ENCODE measurements at places on chromosomes 16 and 17.

DNA sequence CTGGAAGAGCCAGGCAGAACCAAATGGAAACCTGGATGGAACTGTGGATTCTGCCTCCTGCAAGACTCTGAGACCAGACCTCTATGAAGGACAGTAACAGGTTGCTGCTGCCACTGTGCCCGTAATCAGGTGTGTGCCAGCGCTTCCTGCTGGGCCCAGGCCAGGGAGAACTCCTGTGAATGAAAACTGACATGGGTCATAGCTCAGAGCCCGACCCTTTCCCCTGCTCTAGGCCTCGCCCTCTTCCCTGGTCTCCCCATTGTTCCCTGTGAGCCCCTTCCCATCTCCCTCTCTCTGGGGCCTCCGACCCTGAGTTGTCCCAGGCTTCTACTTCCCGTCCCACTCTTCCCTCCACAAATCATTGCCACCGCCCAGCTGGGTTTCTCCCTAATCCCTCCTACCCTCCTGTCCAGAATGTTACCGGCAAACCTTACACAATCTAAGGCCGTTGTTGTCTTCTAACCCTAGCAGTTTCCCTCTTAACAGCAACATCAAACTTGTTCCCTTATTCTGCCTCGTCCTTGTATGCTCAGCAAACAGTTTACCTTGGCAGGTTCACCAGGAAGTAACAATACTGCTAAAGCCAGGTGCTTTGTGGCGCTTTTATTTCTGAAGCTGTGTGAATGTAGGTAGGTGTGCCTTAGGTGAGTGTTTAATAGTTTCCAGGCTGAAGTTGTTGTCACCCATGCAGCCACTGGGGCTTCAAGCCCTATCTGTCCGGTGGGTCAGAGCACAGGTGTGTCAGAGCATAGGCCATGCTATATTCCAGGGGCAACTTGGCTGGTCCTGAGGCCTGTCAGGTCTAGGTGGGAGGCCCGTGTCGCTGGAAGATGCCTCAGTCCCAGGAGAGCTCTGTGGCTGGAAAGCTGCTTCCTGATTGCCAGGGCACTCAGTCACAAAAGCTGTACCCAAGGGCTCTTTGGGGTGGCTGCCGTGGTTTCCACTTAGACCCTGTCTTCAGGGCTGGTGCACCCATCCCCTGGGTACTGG, 32.0 kb downstream of the SMPD3 start:
- no peak for DNase-seq

GRCh38 chr16:80778703-80779102, 25.7 kb downstream of the CDYL2 start:
- DNase-seq: no peak

DNA sequence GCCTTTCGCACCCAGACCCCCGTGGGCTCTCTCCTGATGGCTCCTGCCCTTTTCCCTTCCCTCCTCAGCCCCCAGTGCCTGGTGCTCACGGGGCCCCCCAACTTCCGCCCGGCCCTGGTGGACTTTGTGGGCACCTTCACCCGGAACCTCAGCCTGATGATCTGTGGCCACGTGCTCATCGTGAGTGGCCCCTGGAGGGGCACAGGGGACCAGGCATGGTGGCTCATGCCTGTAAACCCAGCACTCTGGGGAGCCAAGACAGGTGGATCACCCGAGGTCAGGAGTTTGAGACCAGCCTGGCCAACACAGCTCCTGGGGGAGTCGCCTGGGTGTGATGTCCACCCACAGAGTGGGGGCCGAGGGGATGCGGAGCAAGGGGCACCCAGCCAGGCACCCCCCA, 21.3 kb downstream of the SLC12A3 start:
- no peak for DNase-seq

DNA sequence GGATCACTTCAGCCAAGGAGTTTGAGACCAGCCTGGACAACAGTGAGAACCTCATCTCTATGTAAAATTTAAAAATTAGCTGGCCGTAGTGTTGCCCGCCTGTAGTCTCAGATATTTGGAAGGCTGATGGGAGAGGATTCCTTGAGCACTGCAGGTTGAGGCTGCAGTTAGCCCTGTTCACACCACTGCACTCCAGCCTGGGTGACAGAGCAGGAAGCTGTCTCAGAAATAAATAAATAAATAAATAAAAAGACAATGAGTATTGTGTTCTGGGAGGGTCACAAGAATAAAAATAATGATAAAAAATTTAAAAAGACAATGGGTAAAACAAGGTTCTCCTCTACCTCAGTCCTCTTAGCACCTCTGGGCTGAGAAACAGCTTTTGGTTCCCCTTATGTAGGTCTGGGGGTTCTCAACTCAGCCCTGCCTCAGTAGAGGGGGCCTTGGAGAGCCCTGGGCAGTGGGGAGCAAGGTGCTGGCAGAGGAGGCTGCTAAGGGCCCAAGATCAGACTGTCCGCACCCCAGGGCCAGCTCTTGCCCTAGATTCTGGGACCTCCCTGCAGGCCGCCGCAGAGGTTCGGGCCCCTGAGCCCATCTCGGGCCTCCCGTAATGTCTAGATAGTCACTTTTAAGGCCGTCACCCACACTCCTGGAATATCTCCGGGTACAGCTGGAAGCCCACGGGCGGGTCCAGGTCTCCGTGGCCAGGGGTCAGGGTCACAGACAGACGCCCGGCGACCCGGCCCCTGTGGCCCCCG, 3.4 kb downstream of the ZNF764 start:
- DNase-seq: no peak

DNA sequence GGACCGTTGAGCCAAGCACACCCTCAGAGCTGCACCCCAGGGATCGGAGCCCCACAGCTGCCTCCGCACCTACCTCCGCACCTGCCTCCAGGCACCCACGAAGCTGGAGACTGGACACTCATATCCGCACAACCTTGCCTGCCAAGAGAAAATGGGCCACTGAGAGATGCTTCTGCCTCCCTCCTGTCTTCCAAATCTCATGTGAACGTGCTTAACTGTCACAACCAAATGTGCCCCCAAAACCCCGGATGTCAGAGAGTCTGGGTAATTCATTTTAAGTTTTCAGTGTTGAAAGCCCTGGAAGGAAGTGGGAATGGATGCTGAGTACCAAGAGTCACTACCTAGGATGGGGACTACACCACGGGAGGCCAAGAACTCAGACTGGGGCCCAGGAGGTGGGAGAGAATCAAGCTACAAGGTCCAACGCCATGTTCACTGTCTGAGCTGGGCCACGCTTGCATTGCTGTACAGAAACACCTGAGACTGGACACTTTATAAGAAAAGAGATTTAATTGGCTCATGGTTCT, 49.5 kb upstream of the MEAK7 start:
- no peak for DNase-seq

DNA sequence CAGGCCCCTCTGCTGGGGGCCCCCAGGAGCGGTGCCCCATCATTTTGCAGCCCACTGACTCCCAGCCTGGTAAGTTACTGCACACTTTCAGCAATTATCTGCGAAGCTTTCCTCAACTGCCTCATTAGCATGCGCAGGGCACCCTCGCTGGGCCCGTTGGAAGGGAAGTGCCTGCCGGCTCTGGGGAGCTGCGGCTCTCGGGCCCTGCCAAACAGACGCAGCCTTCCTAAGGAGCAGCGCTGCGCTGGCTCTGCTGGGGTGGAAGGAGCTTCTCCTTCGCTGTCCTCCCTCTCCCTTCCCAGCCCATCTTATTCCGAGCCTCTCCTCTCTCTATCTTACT, 71.0 kb downstream of the RBBP6 start:
- DNase-seq: peak; percentile 31

GRCh38 chr17:18992454-18993130, 12.0 kb downstream of the FAM83G start:
- DNase-seq: no peak

- DNase-seq: no peak
These were observed 107.9 kb upstream of the EEF2KMT start for GRCh38 chr16:5205361-5206040.

DNA sequence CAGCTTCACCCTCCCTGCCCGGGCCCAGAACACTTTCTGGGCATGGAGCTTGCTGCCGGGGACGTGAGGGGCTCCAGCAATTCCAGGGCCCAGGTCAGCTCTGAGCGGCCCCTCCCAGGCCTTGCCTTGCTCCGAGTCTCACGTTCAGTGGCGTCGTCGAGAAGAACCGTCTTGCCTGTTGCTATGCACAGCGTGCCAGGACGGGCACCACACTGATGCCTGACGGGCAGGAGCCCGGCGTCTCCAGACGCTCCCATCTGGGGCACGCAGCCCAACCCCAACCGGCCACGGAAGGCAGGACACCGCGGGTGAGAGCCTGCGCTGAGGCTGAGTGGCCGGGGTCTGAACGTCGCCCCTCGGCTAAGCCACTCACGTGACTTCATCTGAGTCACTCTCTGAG, 27.1 kb downstream of the TIMM22 start:
- DNase-seq: no peak

GRCh38 chr16:23155445-23156049, 6.3 kb upstream of the USP31 start:
- DNase-seq: no peak

DNA sequence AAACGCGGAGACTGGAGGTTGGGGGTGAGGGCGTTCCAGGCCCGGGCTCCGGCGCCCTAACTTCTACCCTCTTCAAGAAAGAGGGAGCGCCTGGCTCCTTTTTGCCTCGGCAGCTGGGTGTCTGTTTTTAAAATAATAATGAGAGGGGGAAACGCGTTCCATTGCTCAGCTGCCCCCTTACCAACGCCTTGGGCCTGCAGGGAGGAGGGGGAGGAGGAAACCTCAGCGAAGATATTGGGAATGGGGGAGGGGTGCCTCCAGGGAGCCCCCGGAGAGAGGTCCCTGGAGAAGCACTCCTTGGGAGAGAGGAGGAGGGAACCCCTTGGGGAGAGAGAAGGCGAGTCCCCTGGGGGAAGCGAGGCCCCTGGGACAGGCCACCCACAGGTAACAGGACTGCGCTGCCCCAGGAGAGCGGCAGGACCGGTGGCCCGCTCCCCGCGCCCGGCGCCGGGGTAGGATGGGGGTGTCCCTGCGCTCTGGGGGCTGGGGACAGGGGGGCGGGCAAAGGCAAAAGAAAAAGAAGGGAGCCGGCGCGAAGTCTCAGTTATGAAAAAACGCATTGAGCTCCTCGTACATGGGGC, 2.7 kb downstream of the NEUROD2 start:
- DNase-seq: no peak

- DNase-seq: no peak
These were observed 153.9 kb downstream of the HS3ST3B1 start for GRCh38 chr17:14454746-14455145.

- DNase-seq: peak; percentile 82
These were observed 68.8 kb downstream of the AMFR start for GRCh38 chr16:56356276-56357240.

DNA sequence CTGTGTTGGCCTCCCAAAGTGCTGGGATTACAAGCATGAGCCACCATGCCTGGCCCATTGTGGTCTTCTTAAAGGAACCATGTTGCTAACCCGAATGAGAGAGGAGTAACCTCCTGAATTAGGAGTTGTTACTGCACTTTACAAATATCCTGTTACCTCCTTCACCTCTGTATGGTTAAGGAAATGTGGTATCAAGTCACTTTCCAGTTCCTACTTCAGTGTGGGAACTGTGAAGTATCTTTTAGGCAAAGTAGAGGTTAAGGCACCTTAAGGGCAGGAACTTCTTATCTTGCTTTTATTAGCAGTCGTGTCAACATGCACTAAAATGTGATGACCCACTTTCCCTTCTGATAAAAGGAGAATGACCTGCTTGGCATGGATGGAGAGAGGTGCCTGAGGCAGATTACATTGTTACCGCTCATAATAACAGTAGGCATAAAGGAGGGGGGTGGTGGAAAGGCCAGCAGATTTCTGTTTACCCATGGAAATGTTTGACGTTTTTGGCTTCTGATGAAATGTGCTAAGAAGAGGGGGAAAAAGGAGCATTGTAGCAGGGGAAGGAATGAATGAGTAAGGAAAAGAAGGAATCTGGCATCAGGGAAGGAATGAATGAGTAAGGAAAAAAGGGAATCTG, 28.5 kb downstream of the FTO start:
- no peak for DNase-seq

DNA sequence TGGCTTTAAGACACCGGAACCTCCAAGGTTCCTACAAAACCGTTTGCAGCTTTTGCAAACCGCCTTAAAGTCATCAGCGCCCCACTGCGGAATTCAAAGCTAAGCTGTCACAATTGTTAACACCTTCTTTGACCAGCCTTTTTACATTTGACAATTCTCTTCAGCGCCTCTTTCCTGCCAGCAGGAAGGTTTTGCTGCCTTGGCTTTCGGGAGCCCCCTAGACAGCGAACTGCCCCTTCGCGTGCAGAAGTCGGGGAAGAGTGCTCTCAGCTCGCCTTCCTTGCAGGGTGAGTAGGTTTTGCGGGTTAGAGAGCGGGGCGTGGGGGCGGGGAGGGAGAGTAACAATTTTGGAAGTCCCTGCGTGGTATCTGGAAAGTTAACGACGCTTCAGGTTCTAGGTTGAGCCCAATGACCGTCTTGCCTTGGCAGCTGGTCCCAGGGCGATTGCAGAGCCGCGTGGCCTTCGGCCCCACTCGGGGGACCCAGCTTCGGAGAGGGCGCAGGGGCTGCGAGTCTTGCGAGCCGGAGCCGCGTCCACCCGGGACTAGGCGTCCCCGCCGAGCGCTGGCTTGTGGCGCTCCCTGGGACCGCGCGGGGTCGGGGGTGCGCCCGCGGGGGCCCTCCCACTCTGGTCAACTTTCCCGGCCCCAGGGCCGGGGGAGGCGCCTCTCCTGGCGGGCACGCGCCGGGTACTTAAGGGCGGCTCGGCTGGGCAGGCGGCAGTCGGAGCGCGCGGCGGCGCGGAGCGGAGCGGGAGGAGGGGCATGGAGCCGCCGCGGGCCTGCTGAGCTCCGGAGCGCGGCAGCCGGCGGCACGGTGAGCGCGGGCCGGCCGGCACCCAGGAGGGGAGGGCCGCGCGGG, at the start of gene HAS3:
TSS of gene HAS3 (plus strand) at position 153 of the 861 bp plus-strand sequence. CDS start 3,743 bp downstream, outside the sequence.
- DNase-seq: peak; percentile 60

- peak; percentile 94 for DNase-seq
These were observed at the start of gene PIMREG for GRCh38 chr17:6443692-6444570. Gene PIMREG (plus strand): TSS chr17:6444455. CDS start chr17:6445111, 656 bp downstream.

GRCh38 chr16:88317613-88317965, 65.2 kb upstream of the ZNF469 start:
- DNase-seq: peak; percentile 68

DNA sequence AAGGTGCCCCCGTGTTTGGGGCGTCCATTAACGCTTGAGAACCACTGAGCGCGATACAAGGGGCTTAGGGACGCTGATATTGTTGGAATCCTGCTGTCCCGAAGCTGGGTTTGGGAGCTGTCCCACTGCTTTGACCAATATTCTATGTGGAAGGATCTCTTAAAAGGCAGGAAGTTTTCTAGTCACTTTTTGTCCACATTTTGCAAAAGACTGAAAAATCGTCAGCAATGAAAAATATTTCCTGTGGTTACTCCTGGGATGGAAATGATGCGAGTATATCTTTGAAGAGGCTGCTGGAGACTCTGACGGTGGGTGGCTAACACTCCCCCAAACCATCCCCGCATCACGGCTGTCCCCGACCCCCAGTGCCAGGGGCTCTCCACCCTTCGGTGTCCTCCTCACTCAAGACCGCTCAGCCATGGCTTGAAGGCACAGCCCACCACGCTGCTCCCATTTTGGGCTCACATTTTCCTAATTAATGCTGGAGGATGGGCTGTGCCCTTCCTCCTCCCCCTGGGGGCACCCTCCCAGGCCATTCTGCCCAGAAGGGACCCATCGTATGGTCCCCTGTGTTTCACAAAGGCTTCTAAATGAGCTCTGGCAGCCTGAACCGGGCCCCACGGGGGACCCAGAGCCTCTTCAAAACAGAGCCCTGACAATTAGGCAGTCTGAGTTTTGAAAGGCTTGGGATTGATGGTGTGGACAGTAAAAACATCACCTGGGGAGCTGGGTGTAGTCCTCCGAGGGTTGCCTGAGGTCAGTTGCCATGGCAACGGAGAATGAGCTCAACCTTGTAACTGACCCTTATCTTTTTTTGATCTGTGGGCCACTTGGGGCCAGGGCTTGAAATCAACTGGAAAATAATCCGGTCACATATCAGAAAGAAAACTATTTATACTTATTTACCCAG, 158.6 kb downstream of the C16orf78 start:
- DNase-seq: peak; percentile 27

GRCh38 chr17:44102849-44103622, 20.4 kb downstream of the HDAC5 start:
- DNase-seq: no peak

All from fibroblast of skin of abdomen (primary cell).